ENCODE measurements at places on chromosomes 6 and 20. TPM values are rescaled to one million over a fixed set of nuclear protein-coding genes. Genes with fewer than 3 reads are reported as not detected.
A peak's percentile ranks its signal among the peaks of the same experiment; 100 is the strongest.

Gene CLDN20
- total RNA-seq, result not detected

DNA sequence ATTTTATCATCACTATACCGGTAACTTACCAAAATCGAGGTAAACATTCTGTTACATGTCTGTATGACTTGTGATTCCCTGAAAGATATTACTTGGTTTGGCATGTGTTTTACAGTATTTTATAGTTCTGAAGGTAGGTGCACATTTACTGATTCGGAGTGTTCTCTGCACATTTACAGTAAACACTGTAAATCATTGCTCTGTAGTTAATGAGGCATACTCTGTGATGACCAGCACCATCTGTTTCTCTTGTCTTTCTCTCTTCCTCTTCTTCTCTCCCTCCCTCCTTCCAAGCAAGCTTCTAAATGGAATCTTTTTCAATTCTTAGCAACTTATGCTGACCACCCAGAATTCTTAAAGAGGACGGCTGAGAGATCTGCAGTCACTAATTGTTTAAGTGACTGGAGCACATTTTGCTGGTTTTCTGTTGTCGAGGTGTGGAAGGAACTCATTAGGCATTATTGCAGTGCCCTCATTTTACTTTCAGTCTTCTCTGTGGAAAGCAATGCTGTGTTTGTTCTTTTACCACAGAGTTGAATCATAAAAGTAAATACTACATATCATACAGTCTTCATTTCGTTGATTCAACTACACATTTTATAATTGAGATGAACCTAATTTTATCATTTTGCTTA is 126.5 kb downstream of the UTRN start:
- H3K36me3 ChIP-seq, result peaks cover 3% of the 10 kb centered on the region
- no peak overlapping the region for H3K27ac ChIP-seq
- no peak overlapping the region for H3K4me3 ChIP-seq
- H3K4me1 ChIP-seq, result peaks cover 25% of the 10 kb centered on the region
- no peak for DNase-seq

DNA sequence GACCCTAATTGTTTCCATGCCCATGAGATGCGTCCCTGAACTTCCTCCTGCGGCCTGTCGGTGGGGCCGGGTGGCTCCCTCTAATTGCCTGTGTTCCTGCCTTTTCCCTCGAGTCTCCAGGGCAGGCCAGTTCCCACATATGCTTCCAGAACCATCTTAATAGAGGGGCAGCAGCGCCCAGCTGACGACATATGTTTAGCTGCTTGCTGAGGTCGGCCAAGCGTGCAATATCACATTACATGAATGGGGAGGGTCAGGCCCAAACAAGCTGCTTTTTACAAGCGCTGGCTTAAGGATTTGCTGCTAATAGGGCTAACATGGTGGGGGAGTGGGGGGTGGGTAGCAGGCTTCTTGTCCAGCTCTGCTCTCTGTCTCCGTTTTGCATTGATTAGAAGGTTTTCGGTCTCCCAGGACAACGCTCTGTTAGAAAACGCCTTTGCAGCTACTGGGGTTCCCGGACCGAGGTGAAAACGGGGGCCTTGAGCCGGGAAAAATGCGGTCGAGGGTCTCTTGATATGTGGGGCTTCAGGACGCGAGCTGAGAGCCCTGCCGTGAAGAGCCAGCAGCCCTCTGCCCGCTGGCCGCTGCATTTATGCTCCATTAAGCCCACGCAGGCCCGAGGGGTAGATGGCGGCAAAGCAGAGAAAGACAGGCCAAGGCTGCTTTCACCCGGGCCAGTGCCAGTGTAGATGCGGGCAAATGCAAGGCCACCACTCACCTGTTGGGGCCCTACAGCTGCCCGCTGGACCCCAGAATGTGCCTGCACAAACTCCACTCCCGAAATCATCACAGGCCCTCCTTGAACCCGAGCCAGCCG is 308.5 kb downstream of the BMP7 start:
- H3K4me1 ChIP-seq, result peaks cover 34% of the 10 kb centered on the region
- peak overlapping the region; percentile 42 for H3K4me3 ChIP-seq
- no peaks in the 10 kb centered on the region for H3K36me3 ChIP-seq
- DNase-seq, result peak; percentile 40

GRCh38 chr6:37251211-37251780 is 6.3 kb upstream of the TBC1D22B start:
- no peaks in the 10 kb centered on the region for H3K36me3 ChIP-seq
- no peak overlapping the region for H3K4me3 ChIP-seq
- H3K4me1 ChIP-seq, result no peaks in the 10 kb centered on the region
- H3K27me3 ChIP-seq, result peaks cover 47% of the 10 kb centered on the region
- no peak for DNase-seq
